Activated naive CD4-positive, alpha-beta T cell treated with anti-CD3 and anti-CD28 coated beads for 36 hours (primary cell): ENCODE measurements at places on chromosomes 3 and 15. TPM values are rescaled to one million over a fixed set of nuclear protein-coding genes. Genes with fewer than 3 reads are reported as not detected.

The OXTR gene
- total RNA-seq: 0.74 TPM

The CIDEC gene
- not detected for total RNA-seq

The C2CD4A gene
- total RNA-seq: 0.27 TPM

The MORC1 gene
- not detected for total RNA-seq

The CLRN1 gene
- not detected for total RNA-seq

The TM6SF1 gene
- 1.7 TPM for total RNA-seq

The ADCY5 gene
- total RNA-seq: 0.10 TPM

The MCTP2 gene
- total RNA-seq: 33.7 TPM

The CKMT1B gene
- 0.29 TPM for total RNA-seq

GRCh38 chr3:156274791-156275190 lies 154.4 kb downstream of the KCNAB1 start:
- DNase-seq: no peak

GRCh38 chr15:40600956-40601355 lies 6.9 kb downstream of the KNL1 start:
- no peak for DNase-seq

DNA sequence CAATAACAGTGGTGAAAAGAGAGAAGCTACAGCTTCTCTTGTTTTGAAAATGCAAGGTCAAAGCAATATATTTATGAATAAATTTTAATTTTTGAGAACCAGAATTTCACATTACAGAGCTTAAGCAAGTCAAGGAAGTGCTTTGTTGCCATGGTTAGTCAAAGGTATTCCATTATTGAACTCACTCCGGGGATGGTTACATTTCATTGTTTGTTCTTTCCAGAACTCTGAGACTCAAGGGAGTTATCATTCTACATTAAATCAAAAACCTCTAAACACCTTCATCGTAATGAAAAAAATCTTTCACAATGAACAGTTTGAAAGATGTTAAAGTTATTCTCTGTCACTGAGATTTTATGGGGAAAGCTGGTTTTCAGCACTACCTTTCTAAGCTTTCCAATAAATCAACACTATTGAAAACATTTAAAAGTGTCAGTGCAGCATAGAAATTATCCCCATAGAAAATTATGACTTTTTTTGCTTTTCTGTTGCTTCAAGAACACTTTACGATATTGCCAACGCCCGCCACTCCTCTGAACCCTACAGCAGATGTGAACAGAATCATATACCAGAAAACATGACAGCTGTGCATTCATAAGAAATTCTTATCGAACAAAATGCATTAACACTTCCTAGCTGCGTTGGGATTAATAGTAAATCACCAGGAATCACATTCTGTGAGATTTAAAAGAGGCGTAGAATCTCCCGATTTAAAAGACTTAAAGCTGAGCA lies 83.0 kb downstream of the OTOL1 start:
- DNase-seq: no peak

- DNase-seq: no peak
Observed at GRCh38 chr3:132569153-132569552, 27.9 kb upstream of the ACKR4 start.

GRCh38 chr15:77440378-77440999 lies 19.8 kb downstream of the HMG20A start:
- DNase-seq: no peak

- DNase-seq: no peak
Observed at GRCh38 chr15:37107071-37107743, 6.9 kb upstream of the MEIS2 start.

DNA sequence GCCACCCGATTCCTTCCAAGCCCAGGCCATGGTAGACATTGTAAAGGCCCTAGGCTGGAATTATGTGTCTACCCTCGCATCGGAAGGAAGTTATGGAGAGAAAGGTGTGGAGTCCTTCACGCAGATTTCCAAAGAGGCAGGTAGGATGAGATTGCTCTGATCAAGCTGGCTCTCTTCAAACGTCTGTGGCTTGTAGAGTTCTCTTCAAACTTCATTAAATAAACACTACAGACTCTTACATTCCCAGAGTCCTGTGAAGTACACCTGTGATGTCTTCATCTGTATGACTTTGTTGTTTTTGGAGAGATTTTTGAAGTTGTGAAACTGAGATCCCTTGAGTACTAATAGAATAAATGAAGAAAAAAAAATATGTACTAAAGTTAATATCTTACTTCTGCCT lies 285.6 kb downstream of the GRM7 start:
- no peak for DNase-seq

GRCh38 chr15:41659190-41659589 lies 1.0 kb upstream of the MGA start:
- DNase-seq: no peak

DNA sequence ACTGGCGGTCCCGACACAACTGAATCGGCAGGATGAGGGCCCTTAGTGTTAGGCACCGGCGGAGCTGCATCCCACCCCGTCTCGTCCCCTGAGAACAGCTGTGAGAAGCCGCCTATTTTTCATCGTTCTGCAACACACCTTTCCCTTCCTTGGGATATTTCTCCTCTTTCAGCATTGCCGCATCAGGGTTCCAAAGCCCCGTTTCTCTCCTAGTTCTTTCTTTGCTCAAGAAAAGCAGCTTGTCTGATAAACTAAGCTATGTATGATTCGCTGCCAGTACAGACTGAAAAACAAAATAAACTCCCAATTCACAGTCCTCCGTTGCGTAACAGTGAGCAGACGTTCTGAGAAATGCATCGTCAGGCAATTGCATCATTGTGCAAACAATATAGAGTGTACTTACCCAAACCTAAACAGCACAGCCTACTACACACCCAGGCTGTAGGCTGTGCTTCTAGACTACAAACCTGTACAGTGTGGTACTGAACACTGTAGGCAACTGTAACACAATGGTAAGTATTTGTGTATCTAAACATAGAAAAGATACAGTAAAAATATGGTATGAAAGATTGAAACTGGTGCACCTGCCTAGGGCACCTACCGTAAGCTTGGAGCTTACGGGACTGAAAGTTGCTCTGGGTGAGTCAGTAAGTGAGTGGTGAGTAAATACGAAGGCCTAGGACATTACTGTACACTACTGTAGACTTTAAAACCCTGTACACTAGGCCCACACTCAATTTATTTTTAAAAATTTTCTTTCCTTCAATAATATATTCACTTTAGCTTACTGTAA lies 8.9 kb upstream of the ADAMTS17 start:
- no peak for DNase-seq

DNA sequence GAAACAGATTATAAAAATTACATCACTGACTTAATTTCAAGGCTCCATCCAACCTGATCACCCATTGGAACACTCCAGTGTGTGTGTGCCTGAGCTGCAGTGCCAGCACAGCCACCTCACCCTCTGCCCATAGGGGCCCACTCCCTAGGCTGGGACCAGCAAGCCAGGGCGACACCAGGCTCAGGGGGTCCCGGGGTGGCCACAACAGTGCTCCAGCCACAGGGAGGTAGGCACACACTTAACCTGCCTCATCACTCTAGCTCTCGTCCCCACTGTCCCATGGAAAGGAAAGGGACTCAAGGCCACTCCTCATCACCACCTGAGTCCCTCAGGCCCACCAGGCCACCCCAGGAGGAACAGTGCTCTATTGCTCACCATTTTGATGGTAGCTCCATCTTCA lies 24.9 kb downstream of the ZXDC start:
- no peak for DNase-seq

- no peak for DNase-seq
Observed at GRCh38 chr3:187646906-187647660, 23.1 kb downstream of the SST start.

GRCh38 chr15:45454814-45455213 lies 67.7 kb downstream of the SLC30A4 start:
- peak; percentile 82 for DNase-seq

- no peak for DNase-seq
Observed at GRCh38 chr3:174100744-174101143, 703.2 kb downstream of the NLGN1 start.

- DNase-seq: peak; percentile 67
Observed at GRCh38 chr3:109532257-109533216, 195.2 kb upstream of the DPPA4 start.

- no peak for DNase-seq
Observed at GRCh38 chr3:174675406-174675805, 183.7 kb upstream of the NAALADL2 start.

DNA sequence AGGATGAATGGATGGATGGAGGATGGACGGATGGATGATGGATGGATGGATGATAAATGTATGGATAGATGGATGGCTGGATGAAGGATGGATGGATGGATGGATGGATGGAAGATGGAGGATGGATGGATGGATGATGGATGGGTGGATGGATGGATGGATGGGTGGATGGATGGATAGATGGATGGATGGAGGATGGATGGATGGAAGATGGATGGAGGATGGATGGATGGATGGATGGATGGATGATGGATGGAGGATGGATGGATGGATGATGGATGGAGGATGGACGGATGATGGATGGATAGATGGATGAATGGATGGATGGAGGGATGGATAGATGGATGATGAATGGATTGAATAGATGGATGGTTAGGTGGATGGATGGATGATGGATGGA lies 210.6 kb upstream of the IGF1R start:
- DNase-seq: no peak

DNA sequence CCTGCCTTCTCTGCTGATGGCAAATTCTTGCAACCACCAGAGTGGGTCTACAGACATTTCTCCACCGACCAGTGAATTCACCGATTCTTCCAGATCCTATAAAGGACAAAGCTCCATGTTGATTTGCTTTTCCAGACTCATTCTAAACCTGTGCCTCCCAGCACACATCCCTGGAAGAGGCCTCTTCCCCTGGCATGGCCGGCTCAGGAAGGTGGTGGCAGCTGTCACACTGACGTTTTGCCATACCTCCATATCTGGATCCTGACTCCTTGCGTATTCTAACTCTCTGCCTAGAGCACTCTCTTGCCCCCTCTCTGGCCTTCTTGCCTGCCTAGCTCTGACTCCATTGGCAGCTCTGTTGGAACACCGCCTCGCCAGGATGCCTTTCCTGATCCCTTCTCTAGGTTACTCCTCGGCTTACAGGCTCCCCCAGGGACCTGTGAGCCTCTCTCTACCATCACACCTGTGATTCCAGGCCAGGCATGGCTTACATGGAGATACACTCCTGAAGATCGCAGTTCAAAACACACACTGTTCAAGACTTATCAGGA lies 31.0 kb downstream of the SLCO2A1 start:
- no peak for DNase-seq

GRCh38 chr15:35181538-35181937 lies 96.4 kb upstream of the NANOGP8 start:
- no peak for DNase-seq

- DNase-seq: no peak
Observed at GRCh38 chr3:177590826-177591225, 393.5 kb upstream of the TBL1XR1 start.
